CD8-positive, alpha-beta T cell (primary cell): ENCODE measurements at places on chromosomes 11 and 22. TPM values are rescaled to one million over a fixed set of nuclear protein-coding genes. Genes with fewer than 3 reads are reported as not detected.
A peak's percentile ranks its signal among the peaks of the same experiment; 100 is the strongest.

NDUFA6 gene
- total RNA-seq: 59.7 TPM

DNA sequence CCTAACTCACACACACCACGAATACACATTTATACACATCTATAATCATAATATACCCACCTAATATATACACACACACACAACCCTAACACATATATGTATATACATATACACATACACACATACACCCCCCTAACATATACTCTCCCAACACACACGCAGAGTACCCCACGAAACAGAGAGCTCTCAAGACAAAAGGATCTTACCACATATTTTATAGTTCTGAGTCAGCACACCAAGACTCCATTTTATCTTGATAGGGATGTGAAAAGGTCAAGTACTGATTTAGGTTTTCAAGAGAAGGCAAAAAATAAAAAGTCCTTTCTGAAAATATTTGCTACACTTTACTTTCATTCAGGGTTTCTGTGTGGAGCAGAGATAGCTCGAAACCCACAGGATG, 1207.2 kb downstream of the LRRC4C start:
- DNase-seq: no peak

GRCh38 chr11:88341522-88342251, 4.2 kb upstream of the CTSC start:
- no peak for DNase-seq

TEF gene
- 2.8 TPM for total RNA-seq

DNA sequence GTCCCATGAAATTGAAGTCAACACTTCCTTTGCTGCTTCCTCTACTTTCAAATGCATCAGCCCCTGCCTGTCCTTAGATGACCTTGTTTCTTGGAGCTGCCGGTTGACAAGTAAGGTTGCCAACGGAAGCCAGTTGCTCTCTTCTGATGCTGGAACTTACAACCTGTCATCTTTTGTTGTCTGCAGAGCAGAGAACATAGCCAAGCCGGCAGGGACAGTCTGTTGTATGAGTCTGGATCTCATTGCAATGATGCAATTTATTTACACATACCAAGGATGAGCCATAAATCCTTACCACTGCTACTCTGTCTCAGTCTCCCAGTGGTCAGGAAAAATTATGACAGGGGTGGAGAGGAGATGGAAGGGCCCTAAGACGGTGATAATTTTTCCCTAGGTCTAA, 151.4 kb downstream of the BLID start:
- no peak for DNase-seq

DNA sequence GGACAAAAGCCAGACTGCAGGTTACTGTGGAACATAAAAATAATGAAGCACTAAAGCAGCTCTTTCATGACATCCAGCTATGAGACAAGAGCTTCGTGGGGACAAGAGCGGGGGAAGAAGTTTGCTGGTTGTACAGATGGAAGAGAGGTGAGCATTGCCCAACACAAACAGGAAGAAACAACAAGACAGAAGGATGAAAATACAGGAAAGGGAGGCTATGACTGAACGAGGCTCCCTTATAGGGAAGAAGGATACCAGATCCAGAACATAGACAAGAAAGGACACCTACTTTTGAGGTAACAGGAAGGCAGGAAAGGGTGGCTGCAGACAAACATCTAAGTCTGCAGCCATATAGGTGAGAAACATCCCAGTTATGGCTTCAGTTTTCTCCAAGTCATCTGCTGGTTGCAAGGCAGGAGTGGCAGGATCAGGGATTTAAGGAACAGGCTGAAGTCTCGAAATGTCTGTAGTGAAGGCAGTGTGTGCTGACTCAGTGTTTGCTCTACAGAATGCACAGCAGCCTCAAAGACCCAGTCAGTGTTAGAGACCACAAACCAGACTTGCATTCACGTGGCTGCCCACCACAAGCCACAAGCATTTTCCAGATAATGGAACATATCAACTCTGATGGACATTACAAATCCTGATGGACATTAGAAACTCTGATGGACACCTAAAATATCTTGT, 1.9 kb downstream of the CLTCL1 start:
- no peak for DNase-seq

HTR3B gene
- not detected for total RNA-seq

- no peak for DNase-seq
These were observed 4.4 kb downstream of the EFEMP2 start for GRCh38 chr11:65868076-65868667.

- DNase-seq: no peak
These were observed 139.1 kb upstream of the BDNF start for GRCh38 chr11:27839226-27839913.

APOA5 gene
- total RNA-seq: not detected

SERPIND1 gene
- not detected for total RNA-seq

- DNase-seq: peak; percentile 22
These were observed 53.7 kb downstream of the DSCAML1 start for GRCh38 chr11:117743121-117743815.

GGTLC2 gene
- total RNA-seq: not detected

RAD9A gene
- 13.7 TPM for total RNA-seq

DNA sequence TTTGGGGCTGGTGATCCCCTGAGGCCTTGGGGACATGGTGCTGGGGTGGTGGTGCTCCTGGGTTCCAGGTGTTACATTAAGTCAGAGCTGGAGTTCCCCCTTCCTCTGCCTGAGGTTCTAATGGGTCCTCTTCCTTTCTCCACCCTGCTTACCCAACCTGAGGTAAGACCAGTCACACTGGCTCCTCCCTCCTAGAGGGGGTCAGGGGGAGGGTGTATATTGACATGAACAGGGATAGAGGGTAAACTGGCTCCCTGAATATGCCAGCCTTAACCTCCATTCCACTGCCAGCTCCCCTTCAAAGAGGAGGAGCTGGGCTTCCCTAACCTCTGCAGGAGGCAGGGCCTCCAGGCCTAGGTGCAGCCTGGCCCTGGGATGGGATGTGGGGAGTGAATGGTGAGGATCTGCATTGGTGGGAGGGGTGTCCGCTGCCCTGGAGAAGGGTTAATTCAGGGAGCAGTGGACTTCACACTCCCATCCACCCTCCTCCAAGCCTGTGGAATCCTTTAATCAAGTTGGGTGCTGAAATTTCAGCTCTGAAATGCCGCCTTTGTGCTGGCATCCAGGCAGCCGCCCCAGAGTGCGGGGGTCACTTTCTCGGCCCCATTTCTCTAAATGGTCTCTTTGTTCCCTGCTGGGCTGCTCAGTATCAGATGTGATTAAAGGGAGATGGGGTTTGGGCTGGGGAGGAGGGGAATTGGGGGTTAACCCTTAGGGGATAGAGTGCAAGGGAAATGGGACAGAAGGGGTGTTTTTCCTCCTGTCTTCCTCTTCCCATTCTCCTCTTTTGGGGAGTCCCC, 15.2 kb downstream of the POLR2F start:
- DNase-seq: no peak

CARD16 gene
- 16.0 TPM for total RNA-seq

- DNase-seq: no peak
These were observed 452.4 kb upstream of the DDI1 start for GRCh38 chr11:103584021-103584420.

- DNase-seq: no peak
These were observed 53.7 kb downstream of the TBC1D22A start for GRCh38 chr22:46815896-46816731.

DNA sequence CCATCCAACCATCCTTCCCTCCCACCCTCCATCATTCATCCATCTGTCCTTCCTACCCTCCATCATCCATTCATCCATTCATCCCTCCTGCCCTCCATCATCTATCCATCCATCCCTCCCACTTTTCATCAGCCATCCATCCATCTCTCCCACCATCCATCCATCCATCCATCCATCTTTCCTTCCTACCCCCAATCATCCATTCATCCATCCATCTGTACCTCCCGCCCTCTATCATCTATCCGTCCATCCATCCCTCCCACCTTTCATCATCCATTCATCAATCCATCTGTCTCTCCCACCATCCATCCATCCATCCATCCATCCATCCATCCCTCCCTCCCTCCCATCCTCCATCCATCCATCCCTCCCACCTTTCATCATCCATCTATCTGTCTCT, 968.8 kb downstream of the BRD1 start:
- no peak for DNase-seq

SPDYC gene
- total RNA-seq: not detected

DNA sequence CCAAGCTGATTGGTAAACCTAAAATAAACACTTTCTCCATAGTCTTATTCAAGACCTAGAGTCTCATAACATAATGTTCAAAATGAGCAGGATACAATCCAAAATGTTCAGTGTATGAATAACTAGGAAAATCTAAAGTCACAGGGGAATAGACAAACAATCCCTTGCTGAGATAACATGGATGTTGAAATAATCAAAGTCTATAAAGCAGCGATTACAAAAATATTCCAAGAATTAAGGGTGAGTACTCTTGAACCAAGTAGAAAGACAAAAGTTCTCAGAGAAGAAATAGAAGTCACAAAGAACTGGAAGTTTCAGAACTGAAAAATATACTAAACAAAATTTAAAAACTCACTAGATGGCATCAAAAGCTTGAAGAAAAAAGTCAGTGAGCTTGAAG, 561.0 kb downstream of the INSC start:
- DNase-seq: no peak

GRCh38 chr22:20116376-20116950, 559 bp downstream of the RANBP1 start:
- no peak for DNase-seq

DNA sequence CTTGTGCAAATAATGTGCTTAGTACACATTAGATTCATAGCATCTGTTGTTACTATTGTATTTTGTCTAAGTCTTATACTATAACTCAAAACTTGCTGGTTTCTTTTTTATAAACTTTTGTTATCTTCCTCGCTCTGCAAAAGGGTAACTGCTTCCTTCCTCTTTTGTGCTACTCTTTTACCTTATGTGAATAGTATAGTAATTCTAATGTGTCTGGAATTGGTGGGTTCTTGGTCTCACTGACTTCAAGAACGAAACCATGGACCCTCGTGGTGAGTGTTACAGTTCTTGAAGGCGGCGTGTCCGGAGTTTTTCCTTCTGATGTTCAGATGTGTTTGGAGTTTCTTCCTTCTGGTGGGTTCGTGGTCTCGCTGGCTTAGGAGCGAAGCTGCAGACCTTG, 563.1 kb upstream of the LUZP2 start:
- no peak for DNase-seq

DNA sequence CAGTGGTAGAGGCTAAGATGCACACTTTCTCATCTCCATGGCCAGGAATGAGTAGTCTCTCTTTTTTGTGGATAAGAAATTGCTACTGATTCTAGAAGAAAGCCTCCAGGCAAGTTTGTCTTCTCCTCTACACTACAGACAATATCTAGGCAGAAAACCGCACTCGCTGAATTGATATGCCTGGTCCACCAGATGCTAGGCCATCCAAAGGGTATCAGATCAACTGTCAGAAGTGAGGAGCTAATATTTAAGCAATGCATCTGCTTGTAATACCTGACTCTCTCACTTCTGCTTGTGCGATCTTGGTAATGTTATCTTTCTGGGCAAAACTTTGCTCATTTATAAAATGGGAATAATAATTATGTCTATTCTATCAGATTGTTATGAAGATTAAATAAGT, 45.0 kb downstream of the CASP12 start:
- DNase-seq: no peak
